T-helper 2 cell treated with Interferon-gamma antibody and Interleukin-4, amounts not matched to agents 5 μg/mL and 100 μg/mL, for 36 hours (primary cell): ENCODE measurements at places on chromosomes 13 and 19.

- no peak for DNase-seq
Observed at GRCh38 chr13:98397861-98398260, 179.0 kb downstream of the STK24 start.

- no peak for DNase-seq
Observed at GRCh38 chr19:4889034-4889815, 13.5 kb downstream of the ARRDC5 start.

DNA sequence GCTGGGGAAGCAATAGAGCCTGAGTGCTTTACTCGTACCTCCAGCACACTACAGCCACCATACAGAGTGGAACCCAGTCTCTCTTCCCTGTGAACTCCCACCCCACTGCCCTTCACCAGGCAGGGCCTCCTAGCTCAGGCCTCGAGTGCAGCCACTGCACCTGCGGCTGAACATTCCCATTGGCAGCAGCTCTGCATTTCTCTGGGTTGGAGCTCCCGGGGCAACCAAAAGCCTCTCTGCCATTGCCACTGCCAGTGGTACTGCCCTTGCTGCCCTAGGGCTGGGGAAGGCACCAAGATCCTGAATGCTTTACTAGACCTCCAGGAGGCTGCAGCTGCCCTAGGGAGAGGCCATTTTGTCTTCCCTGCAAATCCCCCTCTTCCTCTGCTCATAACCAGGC is 266.8 kb downstream of the TDRD3 start:
- DNase-seq, result no peak

DNA sequence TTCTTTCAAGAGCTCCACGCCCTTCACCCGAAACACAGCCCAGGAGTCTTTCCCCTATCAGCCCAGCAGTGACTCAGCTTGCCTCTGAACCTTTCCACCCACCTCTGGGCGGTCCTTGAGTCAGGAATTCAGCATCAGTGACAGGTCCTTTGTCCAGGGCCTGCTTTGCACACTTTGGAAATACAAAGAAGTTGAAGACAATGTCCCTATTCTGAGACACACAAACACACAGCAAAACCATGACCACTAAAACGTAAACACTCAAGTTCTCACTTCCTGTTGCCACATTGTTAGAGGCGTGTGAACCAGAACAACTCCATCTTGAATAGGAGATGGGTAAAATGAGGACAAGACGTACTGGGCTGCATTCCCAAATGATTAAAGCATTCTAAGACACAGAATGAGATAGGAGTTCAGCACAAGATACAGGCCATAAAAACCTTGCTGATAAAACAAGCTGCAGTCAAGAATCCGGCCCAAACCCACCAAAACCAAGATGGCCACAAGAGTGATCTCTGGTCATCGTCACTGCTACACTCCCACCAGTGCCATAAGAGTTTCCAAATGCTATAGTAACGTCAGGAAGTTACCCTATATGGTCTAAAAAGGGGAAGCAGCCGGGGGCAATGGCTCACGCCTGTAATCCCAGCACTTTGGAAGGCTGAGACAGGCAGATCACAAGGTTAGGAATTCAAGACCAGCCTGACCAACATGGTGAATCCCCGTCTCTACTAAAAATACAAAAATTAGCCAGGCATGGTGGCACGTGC is 49.2 kb upstream of the ATP12A start:
- DNase-seq, result no peak

- DNase-seq, result no peak
Observed at GRCh38 chr13:113114511-113115362, 7.9 kb upstream of the F10 start.

DNA sequence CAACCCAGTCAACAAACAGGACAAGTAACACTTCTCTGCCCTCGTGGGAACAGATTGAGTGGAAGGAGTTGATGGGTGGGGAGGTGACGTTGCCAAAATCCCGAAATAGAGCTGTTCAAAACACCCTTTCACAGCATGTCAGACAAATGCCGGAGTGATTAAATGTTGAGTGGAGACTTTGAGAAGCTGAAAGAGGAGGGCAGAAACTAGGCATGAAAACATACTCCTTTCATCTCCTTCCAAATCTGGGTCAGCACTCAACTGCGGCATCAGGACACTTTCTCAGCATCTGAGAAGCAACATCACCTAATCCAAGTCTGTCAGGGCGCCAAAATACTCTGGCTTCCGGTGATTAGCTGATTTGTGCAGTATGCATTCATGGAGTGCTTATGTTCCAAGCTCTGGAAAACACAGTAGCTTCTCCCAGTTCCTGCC is 51.5 kb upstream of the MRI1 start:
- no peak for DNase-seq

DNA sequence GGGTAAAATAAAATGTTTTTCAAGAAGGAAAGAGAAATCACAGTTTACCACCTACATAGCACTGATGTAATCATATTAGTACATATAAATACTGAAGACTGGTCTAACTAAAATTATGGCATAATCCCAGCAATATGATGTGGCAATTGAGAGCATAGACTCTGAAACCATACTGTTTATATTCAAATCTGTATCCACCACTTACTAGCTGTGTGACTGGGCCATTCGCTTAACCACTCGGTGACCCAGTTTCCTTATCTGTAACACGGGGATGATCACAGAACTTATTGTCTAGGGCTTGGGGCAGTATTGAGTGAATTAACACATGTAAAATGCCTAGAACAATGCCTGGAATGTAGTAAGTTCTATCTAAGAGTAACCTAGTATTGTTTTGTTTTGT is 13.1 kb upstream of the GTF3A start:
- DNase-seq, result no peak

- DNase-seq, result no peak
Observed at GRCh38 chr13:37168151-37168550, 62.7 kb upstream of the CSNK1A1L start.

DNA sequence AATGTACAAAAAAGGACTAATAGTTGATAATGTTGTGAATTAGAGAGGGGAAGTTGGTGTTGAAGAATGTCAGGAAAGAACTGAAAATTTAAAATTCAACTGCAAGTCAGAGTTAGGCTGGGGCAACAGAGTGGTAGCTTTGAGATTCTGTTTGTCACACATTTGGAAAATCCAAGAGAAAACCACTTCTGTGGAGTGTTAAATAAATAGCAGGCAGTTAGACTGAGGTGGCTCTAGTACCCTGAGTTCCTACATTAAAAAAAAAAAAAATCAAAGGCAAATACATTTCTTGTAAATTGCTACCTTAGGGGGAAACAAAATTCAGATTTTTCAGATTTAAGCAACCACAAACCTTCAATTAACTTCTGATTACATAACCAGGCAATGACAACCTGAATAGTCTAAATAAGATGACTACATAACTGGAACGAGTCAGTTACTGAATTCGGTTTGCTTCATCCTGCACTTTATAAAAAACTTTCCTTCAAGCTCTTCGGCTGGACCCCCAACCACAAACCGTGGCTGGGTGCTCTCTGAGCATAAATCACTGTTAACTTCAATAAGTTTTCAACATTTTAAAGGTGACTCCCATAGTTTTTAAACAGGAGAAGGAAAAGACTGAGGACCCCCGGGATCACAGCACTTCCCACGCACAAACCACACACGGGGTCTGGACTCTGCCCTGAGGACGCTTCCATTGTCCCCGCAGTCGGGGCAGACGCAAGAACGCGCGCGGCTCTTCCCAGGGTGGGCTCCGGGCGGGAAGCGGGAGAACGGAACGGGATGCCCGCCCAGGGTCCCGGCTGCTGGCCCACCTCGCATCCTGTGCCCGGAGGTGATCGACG is 725 bp downstream of the ZNF682 start:
- no peak for DNase-seq
